Fibroblast of the aortic adventitia (primary cell): ENCODE measurements at places on chromosomes 6 and 20. TPM values are rescaled to one million over a fixed set of nuclear protein-coding genes. Genes with fewer than 3 reads are reported as not detected.

DNA sequence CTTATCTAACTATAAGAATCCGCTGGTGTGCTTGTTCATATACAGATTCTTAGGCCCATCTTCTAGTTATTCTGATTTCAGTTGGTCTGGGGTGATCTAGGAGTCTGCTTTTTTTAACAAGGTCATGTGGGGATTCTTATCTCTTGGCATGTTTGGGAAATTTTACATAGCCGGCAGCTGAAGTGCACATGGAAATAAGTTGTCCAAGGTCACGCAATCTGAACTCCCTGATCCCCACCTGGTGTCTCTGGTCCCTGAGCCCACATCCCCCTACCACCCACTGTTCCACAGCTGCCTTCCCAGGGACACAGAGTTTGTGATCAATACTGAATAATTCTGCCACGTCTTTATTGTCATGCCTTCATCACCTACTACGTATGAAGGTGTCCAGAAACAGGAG, 90.8 kb downstream of the SSR1 start:
- DNase-seq, result no peak

GRCh38 chr6:20192625-20193024, 19.6 kb downstream of the MBOAT1 start:
- no peak for DNase-seq

DNA sequence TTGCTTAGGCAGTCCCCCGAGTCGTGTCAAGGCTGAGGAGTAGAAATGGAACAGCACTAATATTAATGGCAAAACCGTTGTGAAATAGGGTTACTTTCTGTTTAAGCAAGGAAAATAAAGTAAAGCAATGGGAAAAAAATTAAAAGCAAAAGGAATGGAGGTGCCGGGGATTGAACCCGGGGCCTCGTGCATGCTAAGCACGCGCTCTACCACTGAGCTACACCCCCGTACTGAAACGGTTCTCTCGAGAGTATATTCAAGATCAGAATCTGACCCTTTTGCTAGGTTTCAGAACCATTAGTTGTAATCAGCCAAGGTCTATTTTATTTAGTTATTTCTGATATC, 85.5 kb downstream of the TRIM27 start:
- DNase-seq, result peak; percentile 84

- DNase-seq, result peak; percentile 48
These were observed 53.6 kb upstream of the TRERF1 start for GRCh38 chr6:42505385-42505718.

DNA sequence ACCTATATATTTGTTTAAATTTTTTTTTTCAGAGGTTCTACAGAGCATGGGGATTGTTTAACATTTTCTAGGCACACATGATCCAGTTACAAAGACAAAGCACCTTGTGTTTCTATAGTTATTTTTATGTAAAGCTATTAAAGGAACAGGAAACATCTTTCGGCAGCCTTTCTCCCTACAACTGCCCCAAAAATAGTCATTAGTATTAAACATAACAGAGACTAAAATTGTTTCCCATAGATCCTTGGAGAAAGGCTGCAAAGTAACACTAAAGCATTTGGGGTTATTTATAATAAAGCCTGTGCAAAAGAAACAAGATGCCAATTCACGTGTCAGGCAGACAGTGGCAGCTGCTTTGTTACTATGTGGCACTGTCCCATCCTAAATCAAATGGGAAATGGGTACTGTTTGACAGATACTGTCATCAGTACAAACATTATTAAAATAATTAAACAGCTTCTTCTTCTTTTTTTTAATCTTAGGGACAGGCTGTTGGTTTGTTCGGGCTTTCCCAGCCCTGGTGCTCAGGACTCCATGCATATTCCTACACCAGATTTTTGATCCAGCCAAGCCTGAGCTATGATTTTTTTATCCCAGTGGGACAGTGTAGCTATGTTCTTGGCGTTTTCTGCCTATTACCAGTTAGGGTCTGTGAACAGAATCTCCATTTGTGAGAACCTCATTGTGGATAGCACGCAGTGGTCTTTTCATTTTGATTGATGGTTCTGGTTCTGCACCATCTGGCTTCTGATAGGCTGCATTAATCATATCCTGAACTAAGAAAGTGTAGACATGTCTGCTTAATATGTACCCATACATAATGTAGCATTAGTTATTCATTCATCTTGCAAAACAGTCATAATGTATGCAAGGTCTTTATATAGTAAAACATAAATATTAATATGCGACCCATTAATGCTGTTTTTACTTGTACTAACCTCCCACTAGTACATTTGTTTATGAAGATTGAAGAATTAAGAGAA, 460.4 kb upstream of the SOX4 start:
- DNase-seq, result no peak

GRCh38 chr20:57803508-57804005, 93.7 kb upstream of the PMEPA1 start:
- DNase-seq, result no peak

GRCh38 chr6:164720-165119, 127.6 kb upstream of the DUSP22 start:
- no peak for DNase-seq

GRCh38 chr6:37396571-37397180, 36.3 kb upstream of the CMTR1 start:
- peak; percentile 84 for DNase-seq

GRCh38 chr6:141552463-141552862, 580.3 kb upstream of the GJE1 start:
- DNase-seq, result peak; percentile 68

GRCh38 chr6:12522347-12522746, 194.2 kb upstream of the PHACTR1 start:
- peak; percentile 76 for DNase-seq

GRCh38 chr20:5393218-5393870, 76.6 kb upstream of the PROKR2 start:
- no peak for DNase-seq

DNA sequence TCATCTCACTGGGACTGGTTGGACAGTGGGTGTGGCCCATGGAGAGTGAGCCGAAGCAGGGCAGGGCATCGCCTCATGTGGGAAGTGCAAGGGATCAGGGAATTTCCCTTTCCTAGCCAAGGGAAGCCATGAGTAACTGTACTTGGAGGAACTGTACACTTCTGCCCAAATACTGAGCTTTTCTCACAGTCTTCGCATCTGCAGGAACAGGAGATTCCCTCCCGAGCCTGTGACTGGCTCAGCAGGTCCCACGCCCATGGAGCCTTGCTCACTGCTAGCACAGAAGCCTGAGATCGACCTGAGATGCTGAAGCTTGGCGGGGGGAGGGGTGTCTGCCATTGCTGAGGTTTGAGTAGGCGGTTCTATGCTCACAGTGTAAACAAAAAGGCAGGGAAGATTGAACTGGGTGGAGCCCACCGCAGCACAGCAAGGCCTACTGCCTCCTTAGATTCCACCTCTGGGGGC, 10.4 kb upstream of the CALHM5 start:
- DNase-seq, result peak; percentile 34

DNA sequence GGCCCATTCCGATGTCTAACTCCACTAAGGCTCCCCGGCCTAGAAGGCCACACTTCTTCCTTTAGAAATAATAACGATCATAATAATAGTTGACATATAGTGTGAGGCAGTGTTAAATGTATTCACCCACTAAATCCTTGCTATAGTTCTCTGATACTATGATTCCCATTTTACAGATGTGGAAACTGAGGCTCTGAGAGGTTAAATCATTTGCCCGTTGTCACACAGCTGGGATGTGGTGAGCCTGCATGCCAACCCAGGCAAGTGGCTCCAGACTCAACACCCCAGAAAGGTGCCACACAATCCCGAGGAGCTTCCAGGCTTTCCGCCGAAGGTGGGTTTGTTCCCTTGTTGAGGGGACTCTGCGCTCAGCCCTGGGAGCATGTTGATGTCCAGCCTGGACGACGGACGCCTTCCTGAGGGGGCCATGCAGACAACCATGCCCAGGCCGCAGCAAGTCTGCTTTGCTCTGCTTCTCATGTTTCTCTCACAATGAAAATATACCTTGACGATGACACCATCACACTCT, 104.6 kb upstream of the CDYL start:
- no peak for DNase-seq

DNA sequence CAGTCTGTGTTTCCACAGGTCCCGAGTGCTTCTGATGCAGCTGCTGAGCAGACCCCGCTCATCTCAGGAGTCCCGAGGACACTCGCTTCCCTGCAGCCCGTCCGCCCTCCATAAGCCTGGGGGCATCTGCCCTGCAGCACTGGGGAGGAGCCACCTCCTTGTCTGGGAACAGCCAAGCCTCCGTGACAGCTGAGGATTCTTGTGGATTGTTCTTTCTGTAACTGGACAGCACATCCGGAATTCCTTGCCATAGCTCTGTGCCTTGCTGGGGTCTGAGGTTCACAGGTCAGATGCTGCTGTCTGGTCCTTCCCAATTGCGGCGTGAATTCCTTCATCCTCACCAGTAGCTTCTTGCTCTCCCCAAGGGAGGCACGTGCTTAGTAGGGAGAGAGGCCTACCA, 38.4 kb upstream of the FNDC1 start:
- no peak for DNase-seq

DNA sequence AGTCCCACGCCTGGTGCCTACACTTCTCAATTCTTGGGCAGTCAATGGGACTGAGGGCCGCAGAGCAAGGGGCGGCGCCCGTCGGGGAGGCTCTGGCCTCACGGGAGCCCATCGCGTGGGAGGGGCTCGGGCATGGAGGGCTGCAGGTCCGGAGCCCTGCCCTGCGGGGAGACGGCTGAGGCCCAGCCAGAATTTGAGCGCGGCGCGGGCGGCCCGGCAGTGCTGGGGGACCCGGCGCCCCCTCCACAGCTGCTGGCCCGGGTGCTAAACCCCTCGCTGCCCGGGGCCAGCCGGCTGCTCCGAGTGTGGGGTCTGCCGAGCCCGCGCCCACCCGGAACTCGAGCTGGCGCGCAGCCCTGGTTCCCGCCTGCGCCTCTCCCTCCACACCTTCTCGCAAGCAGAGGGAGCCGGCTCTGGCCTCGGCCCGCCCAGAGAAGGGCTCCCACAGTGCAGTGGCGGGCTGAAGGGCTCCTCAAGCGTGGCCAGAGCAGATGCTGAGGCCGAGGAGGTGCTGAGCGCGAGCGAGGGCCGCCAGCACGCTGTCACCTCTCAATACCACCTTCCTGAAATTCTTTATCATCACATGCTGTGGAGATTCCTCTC, 58.5 kb downstream of the BAK1 start:
- DNase-seq, result no peak

DNA sequence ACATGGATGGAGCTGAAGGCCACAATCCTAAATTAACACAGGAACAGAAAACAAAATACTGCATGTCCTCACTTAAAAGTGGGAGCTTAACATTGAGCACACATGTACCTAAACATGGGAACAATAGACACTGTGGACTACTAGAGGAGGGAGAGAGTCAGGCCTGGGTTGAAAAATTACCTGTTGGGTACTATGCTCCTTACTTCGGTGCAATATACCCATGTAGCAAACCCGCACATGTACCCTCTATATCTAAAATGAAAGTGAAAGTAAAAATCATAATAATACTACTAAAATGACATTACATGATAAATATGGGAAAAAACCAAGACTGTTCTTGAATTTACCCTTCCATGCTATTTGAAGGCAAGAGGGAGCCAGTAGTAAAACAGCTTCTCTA, 1273.8 kb upstream of the ADGRB3 start:
- DNase-seq, result no peak

- DNase-seq, result no peak
These were observed 122.0 kb upstream of the CARMIL1 start for GRCh38 chr6:25157183-25157582.

DNA sequence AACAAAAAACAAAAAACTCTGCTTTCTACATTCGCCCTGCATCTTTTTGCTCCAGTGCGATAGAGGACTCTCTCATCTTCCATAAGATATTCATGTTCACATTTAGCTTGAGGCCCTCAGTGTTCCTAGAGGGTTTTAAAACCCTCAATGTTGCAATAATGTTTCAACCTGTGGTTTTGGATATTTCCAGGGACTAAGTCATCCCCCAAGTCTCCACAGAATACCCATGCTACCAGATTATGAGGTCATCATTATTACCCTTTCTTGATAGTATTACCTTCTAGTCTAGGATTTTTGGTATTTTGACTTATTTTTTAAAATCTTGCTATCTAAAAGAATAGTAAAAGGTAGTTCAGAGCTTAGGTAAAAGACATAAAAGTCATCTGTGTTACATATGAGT, 480.5 kb upstream of the ID4 start:
- no peak for DNase-seq

DNA sequence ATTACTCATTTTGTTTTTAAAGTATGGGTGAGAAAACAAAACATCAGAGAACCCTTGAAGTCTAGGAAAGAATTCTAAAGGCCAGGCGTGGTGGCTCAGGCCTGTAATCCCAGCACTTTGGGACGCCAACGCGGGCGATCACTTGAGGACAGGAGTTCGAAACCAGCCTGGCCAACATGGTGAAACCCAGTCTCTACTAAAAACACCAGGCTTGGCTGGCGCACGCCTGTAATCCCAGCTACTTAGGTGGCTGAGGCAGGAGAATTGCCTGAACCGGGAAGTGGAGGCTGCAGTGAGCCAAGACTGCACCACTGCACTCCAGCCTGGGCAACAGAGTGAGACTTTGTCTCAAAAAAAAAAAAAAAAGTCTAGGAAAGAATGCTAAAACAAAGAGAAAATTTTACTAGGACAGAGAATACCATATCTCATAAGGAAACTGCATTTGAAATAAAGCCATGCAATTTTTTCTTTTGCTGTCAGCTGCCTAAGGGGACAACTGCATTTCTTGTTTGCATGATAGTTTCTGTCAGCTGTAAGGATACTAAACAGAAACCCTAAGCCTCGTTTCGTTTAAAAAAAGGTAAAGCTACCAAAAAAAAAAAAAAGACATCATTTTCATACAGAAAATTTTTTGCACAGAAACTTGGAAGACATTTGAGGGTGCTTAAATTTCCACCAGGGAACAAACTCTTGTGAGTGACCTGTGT, 32.1 kb downstream of the SMLR1 start:
- no peak for DNase-seq

- no peak for DNase-seq
These were observed 41.3 kb downstream of the HLA-DPB1 start for GRCh38 chr6:33116841-33117711.

EEF1E1 gene
- total RNA-seq, result 10.1 and 66.1 TPM in 2 replicates

FERMT1 gene
- 2.9 and 8.8 TPM in 2 replicates for total RNA-seq

CTAGE9 gene
- total RNA-seq, result not detected in 2 replicates

PBOV1 gene
- total RNA-seq, result not detected in 2 replicates

KIAA0408 gene
- 1.5 and 12.8 TPM in 2 replicates for total RNA-seq

GJA1 gene
- 245 and 251 TPM in 2 replicates for total RNA-seq

ARMC12 gene
- 0.45 TPM in 1 of 2 replicates, not detected in the other for total RNA-seq

GTSF1L gene
- total RNA-seq, result not detected in 2 replicates

CST3 gene
- total RNA-seq, result 246 and 355 TPM in 2 replicates

SENP6 gene
- 96.6 and 113 TPM in 2 replicates for total RNA-seq

CFB gene
- total RNA-seq, result 32.9 and 39.1 TPM in 2 replicates

NKX2-4 gene
- not detected in 2 replicates for total RNA-seq

RREB1 gene
- total RNA-seq, result 17.6 and 23.8 TPM in 2 replicates

SIGLEC1 gene
- total RNA-seq, result 0.08 TPM in 1 of 2 replicates, not detected in the other

GJE1 gene
- not detected in 2 replicates for total RNA-seq

GSTA5 gene
- total RNA-seq, result not detected in 2 replicates

PNPLA1 gene
- 0.09 TPM in 1 of 2 replicates, not detected in the other for total RNA-seq

EFHC1 gene
- 30.3 and 44.2 TPM in 2 replicates for total RNA-seq

FARS2 gene
- total RNA-seq, result 7.6 and 25.5 TPM in 2 replicates
